ENCODE measurements at places on chromosomes 6 and 20. TPM values are rescaled to one million over a fixed set of nuclear protein-coding genes. Genes with fewer than 3 reads are reported as not detected.

GRCh38 chr20:45611054-45611453 is 18.5 kb upstream of the WFDC10A start:
- DNase-seq: no peak

Gene FAM83C
- not detected for total RNA-seq

GRCh38 chr20:40941133-40941610 is 87.5 kb upstream of the TOP1 start:
- DNase-seq: peak; percentile 66

Gene TRIM15
- total RNA-seq: not detected

DNA sequence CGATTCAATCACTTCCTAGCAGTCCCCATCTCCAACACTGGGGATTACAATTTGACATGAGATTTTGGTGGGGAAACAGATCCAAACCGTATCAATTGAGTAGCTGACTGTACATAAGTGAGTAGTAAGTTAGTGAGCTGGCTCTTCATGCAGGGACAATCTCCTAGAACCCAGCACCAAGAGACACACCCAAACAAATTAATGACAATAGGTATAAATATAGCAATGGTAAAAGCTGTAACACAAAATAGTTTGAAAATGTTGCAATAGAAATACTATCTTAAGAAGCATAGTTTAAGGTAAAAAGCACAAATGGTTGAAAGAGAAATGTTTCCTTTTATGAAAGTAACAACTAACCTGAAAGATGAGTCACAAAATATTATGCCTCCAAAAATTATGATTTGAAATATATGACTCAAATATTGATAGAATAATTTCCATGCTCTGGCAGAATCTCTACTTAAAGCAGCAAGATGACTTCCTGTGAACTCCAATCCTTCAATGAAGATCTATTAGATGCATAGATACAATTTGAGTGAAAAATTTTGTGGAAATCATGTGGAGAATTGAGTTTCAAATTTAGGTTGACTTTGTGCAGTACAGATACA is 5.4 kb upstream of the SIRPB1 start:
- no peak for DNase-seq

Gene ZNF292
- 84.1 TPM for total RNA-seq

DNA sequence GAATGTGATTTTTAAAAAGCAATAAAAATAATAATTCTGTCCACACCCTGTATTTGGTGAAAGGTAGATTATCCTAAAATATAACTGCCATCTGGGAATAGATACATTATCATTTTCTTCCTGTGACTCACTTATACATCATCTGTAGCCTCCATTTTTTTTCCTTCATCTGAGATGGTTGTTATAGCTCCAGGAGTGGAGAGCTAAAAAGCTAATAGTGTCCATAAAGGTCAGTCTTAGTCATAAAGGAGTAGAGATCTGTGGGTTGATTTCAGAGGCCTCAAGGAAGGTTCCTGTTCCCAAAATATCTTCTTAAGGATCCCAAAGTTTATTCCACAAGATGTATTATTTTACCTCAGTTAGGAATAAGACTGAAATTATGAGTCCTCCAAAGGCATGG is 41.1 kb downstream of the FBXO5 start:
- DNase-seq: no peak

- no peak for DNase-seq
These were observed 61.2 kb downstream of the C6orf52 start for GRCh38 chr6:10633216-10633615.

Gene PTGIS
- not detected for total RNA-seq

- no peak for DNase-seq
These were observed 94.1 kb downstream of the SNX5 start for GRCh38 chr20:17874271-17875105.

GRCh38 chr20:24701668-24702067 is 232.2 kb downstream of the SYNDIG1 start:
- DNase-seq: no peak

Gene TMC2
- total RNA-seq: not detected

DNA sequence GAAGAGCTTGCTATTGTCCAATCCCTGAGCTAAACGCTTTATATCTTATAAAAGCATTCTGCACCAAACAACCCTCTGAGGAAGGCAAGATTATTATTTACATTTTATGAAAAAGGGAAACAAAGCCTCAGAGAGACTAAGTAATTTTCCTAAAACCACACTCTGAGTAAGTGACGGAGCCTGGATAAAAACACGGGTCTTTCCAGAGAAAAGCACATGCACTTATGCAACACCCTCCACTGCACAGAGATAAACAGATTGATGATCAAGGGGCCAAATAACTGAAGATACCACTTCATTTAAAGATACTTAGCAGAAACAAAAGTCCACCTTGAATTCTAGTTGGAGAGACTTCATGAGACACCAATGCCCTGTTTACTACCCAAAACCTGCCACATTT is 214.7 kb upstream of the PDE10A start:
- DNase-seq: no peak

Gene MOG
- total RNA-seq: not detected

Gene LTB
- total RNA-seq: 488 TPM

DNA sequence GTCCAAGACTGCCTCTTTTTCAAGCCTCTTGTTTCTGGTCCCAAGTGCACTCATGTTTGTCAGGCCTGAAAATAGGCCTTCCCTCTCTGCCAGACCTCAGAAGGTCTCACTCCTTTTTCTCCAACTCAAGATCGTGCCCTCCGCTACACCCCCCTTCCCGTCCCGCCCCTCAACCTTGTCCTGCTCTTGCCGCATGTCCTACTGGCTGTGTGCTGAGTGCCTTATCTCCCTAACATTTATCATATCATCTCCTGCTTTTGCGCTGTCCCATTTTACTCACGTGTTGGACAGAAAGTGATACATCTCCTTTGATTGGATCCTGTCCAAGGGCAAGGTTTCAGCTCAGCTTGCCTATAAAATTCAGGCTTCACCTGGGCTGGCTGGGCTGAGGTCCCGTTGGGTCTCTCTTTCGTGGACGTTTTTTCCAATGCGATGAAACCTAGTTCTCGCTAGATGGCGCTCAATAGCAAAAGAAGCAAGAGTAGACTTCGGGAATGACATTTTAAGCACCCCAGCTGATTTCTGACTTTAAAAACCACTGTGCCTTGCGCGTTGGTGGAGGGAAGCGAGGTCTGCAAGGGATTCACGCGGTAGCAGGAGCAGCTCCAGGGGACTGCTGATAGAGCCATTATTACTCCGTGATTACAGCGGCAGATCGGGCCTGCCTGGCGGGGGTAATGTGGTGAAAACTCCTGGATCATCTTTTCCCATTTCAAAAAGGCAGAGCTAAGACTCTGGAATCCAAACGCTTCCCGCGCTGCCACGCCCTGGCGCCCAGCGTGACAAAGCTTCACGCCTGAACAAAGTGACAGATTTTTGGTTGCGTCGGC is 137.6 kb downstream of the IMPG1 start:
- peak; percentile 53 for DNase-seq

DNA sequence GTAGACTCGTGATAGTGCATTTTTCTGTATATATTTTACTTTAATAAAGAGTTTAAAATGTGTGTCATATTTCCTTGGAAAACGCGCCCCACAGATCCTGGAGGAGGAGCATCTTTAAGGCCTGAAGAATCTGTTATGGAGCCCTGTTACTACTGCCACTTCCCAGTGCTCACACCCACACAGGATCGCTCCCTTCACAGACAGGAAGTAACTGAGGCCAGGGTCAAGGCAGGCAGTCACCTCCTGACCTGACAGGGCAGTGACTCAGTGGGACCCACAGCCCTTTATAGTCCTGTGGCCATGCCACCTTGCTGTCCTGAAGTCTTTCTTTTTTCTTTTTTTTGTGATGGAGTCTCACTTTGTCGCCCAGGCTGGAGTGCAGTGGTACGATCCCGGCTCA is 9.0 kb downstream of the RRBP1 start:
- DNase-seq: no peak

- DNase-seq: no peak
These were observed 70.5 kb downstream of the NPEPL1 start for GRCh38 chr20:58763076-58763475.

Gene ULBP2
- not detected for total RNA-seq

- no peak for DNase-seq
These were observed 18.5 kb downstream of the CUL9 start for GRCh38 chr6:43200541-43200940.

DNA sequence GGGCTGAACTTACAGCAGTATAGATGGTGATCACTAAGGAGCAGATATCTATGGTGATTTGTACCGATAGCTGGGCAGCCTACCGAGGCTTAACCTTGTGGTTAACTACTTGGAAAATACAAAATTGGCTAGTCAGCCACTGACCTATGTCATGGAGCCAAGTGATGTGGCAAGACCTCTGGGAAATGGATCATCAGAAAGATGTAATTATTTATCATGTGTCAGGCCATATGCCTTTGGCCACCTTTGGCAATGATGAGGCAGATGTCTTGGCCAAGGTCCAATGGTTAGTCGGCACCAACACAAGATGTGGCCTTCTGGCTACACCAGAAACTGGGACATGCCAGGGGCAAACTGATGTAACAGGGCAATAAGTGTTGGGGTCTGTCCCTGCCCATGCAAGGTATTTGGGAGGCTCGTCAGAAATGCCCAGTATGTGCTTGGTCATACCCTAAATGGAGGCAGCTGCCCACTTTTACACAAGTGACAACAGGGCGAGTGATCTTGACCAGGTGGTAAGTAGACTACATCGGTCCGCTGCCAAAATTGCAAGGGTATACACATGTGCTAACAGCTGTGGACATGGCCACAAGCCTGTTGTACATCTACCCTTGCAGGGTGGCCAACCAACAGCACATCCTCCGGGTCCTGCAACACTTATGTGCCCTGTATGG is 30.1 kb downstream of the HDDC2 start:
- DNase-seq: no peak

GRCh38 chr6:129236001-129236517 is 353.1 kb downstream of the LAMA2 start:
- no peak for DNase-seq

DNA sequence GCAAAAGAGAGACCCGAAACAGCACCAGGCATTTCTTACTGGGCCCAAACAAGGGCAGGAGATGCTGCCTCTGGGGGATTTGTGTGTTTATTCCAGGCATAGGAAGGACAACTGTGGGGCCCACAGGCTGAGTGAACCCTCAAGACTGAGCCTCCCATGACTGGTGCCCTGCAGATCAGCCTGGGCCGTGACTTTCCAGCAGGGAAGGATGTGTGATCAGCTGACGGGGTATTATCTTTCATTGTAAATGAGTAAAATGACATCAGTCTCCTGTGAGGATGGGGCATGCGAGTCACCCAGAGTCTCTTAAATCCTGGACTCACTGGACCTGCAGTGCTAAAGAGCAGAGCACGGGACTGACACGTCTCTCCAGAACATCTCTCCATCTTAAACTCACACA is 3.9 kb upstream of the TEAD3 start:
- DNase-seq: no peak

- no peak for DNase-seq
These were observed 15.0 kb upstream of the PRIM2 start for GRCh38 chr6:57302477-57302876.

Gene JAG1
- not detected for total RNA-seq

Gene ENPP5
- 0.68 TPM for total RNA-seq

Gene RAD21L1
- total RNA-seq: not detected
